ENCODE measurements at places on chromosomes 12 and 14.

DNA sequence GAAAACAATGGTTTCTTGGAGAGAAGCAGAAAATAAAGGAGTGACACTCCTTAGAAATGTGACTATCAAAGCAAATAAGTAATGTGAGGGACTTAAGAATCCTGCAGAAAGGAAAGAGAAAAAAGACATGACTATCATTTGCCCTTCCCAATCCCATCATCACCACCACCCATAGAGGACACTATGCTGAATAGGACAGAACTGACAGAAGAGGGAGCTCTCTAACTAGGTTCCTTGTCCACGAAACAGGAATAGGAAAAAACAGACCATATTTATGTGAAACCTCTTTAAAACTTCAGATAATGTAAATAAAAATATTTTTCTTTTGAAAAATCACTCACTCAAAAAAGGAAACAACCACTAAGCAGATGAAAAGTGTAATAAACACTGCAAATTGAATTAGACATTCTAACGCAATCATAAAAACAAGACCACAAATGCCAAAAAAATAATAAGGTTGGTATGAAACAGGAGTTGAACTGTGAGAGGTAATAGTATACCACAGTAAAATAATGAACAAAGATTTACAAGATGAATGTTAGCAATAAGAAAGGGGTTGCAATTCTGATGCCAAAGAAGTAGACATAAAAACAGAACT lies 24.1 kb downstream of the KLRD1 start:
- DNase-seq: peak; percentile 72

GRCh38 chr12:121060149-121061001 lies 21.3 kb upstream of the OASL start:
- DNase-seq: peak; percentile 5

- peak; percentile 62 for DNase-seq
These were observed 74.3 kb upstream of the CPM start for GRCh38 chr12:69007101-69007854.

- peak; percentile 21 for DNase-seq
These were observed 34.6 kb downstream of the SPRING1 start for GRCh38 chr12:116703214-116703795.

DNA sequence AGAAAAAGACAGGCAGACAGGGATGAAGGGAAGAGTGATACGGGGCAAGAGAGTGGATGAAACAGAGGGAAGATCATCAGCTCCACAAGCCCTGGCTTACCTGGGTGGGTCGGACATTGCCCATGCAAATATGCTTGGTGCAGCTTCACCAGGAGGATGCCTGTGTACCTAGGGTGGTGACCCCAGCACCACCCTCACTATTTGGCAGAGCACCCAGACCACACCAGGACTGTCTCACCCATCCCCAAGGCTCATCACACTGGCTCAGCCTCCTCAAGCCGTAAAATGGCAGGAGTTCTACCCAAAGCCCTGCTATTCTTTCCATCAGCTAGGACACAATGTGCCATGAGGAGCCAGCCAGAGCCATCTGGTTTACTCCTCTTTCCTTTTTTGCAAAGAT lies 3.0 kb downstream of the GALNT8 start:
- DNase-seq: no peak

DNA sequence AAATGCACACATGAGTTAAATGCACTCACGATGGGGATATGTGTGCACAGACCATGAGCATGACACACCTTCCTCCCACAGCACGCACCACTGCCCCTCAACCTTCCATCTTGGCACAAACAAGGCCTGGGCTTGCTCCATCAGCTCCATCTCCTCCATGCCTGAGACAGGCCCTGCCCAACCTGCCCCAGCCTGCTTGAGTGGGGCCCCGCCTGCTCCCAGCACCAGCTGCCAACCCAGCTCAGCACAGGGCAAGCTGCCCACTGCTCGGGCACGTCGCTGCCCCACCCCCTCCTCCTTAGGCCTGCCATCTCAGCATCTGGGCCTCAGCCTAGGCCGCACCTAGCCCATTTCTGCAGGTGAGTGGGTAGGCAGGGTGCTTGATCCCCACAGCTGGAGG lies 27.6 kb upstream of the KRT78 start:
- DNase-seq: no peak

GRCh38 chr12:692274-692673 lies 29.0 kb upstream of the NINJ2 start:
- DNase-seq: no peak

GRCh38 chr14:55717621-55718020 lies 137.6 kb downstream of the KTN1 start:
- no peak for DNase-seq

GRCh38 chr14:50739186-50739585 lies 71.1 kb upstream of the SAV1 start:
- DNase-seq: no peak

GRCh38 chr12:13428538-13429265 lies 232.2 kb downstream of the EMP1 start:
- DNase-seq: peak; percentile 67

GRCh38 chr12:46459861-46460545 lies 87.4 kb upstream of the SLC38A2 start:
- DNase-seq: no peak

GRCh38 chr12:4603421-4603820 lies 41.4 kb downstream of the DYRK4 start:
- DNase-seq: peak; percentile 15

GRCh38 chr12:61654698-61655097 lies 605.5 kb upstream of the USP15 start:
- no peak for DNase-seq

DNA sequence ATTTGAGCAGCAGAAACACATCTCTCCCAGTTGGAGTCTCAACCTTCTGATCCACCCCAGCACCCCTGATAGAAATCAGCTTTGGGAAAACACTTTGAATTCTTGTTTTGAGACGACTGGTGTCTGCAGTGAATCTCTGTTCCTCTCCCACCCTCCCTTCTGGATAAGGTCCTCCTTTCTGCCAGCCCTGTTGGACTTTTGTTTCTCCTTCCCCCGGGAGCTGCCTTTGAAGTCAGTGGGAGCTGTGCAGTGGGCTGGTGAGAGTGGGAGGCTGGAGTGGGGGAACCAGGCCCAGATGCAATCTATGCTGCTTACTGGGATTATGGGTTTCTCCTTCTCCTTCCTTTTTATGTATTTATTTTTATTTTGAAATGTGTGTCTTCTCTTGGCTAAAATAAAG lies 49.0 kb downstream of the FLRT2 start:
- DNase-seq: no peak

DNA sequence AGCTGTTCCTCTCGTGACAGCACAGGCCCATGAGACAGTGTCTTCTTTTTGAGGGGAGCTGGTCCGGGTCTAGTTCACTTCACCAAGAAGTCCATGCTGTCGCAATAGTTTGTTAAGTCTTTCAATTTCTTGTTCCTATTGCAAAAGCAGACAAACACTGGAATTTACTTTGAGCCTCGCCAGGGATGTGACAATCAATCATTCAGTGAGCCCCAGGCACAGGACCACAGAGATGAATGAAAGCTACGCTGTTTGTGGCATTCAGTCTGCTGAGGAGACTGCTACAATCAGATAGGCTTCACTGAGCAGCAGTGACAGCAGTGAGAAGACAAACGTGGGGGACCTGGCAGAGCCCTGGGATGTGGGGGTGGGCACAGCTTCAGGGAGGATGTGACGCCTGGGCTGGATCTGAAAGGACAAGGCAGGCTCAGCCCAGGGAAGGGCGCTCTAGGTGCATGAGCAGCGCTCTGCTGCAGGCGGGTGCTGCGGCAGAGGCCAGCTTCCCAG lies 35.5 kb downstream of the TCTN1 start:
- no peak for DNase-seq

GRCh38 chr12:70469221-70469820 lies 103.2 kb downstream of the KCNMB4 start:
- DNase-seq: no peak

DNA sequence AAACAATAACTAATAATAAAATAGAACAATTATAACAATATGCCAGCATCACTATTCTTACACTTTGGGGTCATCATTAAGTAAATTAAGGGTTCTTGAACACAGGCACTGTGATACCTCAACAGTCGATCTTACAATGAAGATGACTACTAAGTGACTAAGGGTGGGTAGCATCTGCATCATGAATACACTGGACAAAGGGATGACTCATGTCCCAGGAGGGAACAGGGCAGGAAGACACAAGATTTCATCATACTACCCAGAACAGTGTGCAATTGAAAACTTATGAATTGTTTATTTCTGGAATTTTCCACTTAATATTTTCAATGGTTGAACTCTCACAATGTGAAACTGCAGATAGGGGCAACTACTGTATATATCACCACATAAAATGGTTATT lies 19.7 kb downstream of the TSPAN19 start:
- no peak for DNase-seq

DNA sequence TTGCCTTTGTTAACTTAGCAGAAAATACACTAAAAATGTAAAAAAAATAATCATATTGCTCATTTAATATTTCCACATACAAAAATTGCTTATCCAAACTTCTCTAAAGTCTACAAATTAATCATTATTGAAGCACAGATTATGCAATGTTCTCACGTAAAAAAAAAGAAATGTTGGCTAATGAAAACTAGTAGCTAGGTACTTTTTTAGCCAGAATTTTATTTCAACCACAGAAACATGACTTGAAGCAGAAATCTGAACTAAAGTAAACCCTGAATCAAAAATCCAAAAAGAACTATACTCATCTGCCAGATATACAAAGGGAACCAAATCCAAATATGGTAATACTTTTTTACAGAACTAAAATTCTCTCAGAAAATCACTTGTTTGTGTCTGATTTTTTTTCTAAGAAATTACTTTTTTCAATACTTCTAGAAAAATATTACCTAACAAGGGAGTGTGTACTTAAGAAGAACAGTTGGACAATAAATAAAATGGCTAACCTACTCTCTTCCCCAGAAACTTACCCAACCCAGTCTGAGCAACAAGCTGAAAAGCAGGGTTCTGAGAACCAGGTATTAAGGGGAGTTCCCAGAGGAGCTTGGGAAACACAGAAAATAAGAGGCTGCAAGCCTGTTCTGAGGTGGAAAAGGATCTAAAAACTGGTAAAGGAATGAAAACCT lies 78.4 kb upstream of the RAP1B start:
- no peak for DNase-seq

DNA sequence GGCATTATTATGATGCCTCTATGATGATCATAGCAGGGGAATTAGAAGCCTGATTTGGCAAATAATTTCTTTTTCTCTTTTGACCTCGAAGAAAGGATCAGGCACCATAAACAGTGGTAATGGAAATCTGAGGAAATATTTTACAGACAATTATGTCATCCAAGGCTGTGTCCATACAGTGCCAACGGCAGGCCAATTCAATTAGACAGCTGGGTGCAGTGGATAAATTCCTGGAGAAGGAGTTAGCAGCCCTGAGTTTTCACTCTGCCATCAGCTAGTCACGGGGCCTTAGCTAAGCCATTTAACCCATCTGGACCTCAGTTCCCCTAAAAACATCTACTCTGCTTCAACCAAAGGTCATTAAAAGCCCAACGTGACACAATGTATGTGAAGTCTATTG lies 4.1 kb downstream of the TPH2 start:
- DNase-seq: no peak

DNA sequence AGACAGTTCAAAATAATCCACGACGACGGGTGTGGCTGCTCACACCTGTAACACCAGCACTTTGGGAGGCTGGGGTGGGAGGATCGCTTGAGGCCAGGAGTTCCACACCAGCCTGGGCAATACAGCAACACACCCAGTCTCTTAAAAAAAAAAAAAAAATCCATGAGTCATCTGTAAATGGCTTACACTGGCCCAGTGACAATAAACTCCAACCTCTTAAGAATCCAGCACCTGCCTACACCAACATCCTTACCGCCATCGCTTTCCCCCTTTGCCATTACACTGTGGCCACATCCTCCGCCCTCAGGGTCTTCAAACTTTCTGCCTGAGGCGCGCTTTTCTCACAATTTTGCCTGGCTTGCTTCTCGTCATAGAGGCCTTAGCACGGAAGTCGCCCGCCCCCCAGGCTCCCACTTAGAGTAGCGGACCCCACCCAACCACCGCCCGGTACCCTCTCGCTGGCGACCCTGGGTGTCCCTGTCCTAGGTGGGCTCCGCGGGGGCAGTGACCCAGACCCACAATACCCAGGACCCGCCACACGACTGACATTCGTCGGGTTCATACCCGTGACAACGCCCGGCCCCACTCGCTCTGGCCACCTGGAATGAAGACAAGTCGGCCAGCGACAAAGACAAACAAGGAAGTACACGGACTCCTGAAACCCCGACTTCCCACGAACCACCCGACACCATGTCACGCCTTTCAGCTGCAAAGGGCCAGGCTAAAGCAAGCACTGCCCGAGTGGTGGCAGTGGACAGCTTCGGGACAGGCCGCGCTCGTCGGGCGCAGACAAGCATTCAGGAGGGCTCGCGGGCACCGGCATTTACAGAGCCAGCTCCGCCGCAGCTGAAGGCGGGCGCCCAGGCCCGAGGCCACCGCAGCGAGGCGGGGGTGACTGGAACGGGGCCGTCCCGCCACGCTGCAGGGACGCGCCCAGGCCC lies 636 bp downstream of the GOLGA3 start:
- no peak for DNase-seq

- no peak for DNase-seq
These were observed 53.9 kb downstream of the TTLL5 start for GRCh38 chr14:75714991-75715390.

GRCh38 chr14:29037411-29037810 lies 270.8 kb downstream of the FOXG1 start:
- no peak for DNase-seq

DNA sequence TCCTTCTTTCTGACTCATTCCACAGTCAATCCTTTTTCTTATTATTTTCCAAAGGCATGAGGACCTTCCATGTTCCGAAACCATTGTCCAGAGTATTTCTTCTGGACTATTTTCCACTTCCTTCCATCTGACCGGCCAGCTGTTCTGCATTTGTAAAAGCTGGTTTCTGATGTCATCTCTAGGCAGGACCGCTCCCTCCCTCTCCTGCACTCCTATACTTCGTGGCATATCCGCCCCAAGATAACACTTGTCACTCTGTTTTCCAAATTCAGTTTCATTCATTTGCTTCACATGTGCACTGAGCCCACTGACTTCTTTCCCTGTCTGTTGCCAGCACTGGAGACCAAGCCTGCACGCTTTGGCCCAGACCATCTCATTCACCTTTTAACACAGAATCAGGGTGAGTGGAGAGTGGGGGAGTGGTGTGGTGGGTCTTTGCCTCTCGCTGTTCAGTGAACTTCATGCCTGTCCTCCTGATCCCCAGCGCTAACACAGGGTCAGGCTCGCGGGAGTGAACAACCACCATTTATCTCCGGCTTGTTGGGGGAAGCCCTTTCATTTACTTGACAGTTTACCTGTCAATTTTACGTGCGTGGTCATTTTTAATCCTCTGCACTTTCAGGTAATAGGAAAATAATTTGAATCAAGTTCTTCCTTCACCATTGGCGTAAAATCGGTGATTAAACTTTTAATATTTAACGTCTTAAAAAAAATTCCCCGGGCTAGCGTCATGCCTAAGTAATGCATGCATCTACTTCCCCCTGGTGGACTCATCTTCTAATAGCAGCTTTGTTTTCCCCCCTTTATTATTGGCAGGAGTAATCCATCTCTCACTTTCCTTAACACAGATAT lies 52.5 kb downstream of the C12orf75 start:
- DNase-seq: peak; percentile 49

GRCh38 chr12:230925-231671 lies 17.1 kb upstream of the SLC6A12 start:
- DNase-seq: peak; percentile 93
